ENCODE measurements at places on chromosomes 4 and X. TPM values are rescaled to one million over a fixed set of nuclear protein-coding genes. Genes with fewer than 3 reads are reported as not detected.

KCND1 gene
- 0.28 TPM for total RNA-seq

- ATAC-seq, result no peak
Observed at GRCh38 chr4:3354455-3354811, 61.6 kb downstream of the RGS12 start.

GRCh38 chr4:75821966-75822365 is 80.3 kb downstream of the PPEF2 start:
- ATAC-seq, result no peak

TMEM154 gene
- 120 TPM for total RNA-seq

GRCh38 chr4:103012551-103012950 is 7.0 kb downstream of the SLC9B1 start:
- no peak for ATAC-seq

- ATAC-seq, result no peak
Observed at GRCh38 chr4:21304540-21304887, 604.3 kb downstream of the PACRGL start.

- no peak for ATAC-seq
Observed at GRCh38 chr4:75549019-75549418, 6.8 kb upstream of the ODAPH start.

- ATAC-seq, result no peak
Observed at GRCh38 chr4:180757927-180758326, 1485.3 kb upstream of the TENM3 start.

OTC gene
- total RNA-seq, result not detected

IL13RA2 gene
- 0.16 TPM for total RNA-seq

NXF2B gene
- total RNA-seq, result not detected

SLC49A3 gene
- total RNA-seq, result 2.7 TPM

DNA sequence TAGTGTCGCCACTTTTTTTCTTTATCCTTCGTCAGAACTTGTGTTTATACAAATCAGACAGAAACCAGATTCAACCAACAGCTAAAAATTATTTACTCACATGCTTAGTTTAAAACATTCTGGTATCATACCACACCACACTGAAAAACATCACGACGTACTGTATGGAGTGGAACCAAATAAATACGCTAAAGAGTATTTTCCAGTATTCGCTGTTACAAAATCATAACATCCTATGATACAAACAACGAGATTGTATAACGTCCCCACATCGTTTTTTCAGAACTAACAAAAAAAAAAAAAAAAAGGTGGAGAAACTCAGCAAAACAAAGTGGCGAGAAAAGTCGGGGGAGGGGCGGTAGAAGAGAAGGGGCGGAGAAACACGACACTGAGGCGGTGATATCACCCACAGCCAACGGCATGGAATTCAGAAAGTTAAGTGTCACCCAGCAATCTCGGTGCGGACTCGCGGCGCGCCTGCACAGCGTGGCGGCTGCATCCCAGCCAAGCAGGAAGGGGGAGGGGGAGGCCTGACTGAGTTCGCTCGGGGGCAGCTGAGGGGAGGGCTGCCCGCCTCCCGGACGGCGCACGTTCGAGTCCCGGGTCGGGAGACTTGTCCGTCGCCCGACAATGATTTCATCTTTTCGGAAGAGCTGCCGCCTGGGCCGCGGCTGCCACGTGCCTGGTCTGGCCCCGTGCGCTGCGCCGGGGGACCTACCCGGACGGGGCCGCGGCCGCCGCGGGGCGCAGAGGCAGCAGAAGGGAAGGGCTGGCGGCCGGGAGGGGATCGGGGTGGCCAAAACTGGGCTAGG is 920 bp downstream of the SETD7 start:
- ATAC-seq, result peak; percentile 72

AFM gene
- total RNA-seq, result not detected

- no peak for ATAC-seq
Observed at GRCh38 chrX:30275498-30275897, 28.6 kb downstream of the MAGEB1 start.

GRCh38 chr4:112510291-112511092 is 5.5 kb downstream of the NEUROG2 start:
- ATAC-seq, result no peak

DNA sequence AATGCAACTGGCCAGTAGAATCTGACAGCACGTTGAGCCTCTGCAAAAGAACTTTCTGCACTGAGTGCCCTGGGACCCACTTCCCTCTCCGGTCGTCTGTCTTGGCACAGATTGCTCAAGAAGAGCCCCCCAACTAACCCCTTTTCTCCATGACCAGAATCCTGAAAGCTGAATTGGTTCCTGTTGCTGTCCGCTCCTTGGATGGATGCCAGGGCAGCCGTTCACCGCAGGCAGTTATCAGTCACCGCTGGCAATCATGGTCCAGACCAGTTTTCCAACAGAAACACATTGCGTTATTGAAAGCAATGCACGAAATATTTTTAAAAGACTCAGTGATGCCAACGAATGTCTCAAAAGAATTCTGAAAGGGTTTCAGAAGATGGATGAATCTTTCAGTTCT is 733.7 kb upstream of the FRG1 start:
- ATAC-seq, result no peak

DCAF8L2 gene
- not detected for total RNA-seq

EDNRA gene
- total RNA-seq, result 5.5 TPM

CCDC110 gene
- total RNA-seq, result 0.20 TPM

CTAG2 gene
- not detected for total RNA-seq

- ATAC-seq, result no peak
Observed at GRCh38 chr4:102535398-102536082, 34.4 kb downstream of the NFKB1 start.

DNA sequence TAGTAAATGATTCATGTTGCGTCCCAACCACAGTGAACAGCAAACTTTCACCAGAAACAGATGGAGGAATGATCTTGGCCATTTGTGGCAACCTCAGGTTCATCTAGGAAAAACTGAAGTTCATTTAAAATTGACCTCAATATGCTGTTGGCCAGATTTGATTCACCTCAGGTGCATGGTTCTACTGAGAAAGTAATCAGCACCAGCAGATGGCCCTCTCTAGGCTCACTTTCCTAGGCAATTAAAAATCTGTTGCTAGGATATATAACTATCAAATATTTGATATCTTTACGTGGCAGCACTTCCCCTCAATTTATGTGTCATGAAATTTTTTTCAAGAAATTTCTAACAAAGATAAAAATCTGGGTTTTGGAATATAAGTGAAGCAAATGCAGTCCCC is 344.7 kb downstream of the GALNTL6 start:
- ATAC-seq, result no peak

GRCh38 chrX:18389966-18390365 is 35.4 kb upstream of the CDKL5 start:
- ATAC-seq, result no peak

TBC1D1 gene
- 11.4 TPM for total RNA-seq

GRCh38 chrX:67523932-67524331 is 19.9 kb upstream of the AR start:
- no peak for ATAC-seq

OFD1 gene
- 22.4 TPM for total RNA-seq

DNA sequence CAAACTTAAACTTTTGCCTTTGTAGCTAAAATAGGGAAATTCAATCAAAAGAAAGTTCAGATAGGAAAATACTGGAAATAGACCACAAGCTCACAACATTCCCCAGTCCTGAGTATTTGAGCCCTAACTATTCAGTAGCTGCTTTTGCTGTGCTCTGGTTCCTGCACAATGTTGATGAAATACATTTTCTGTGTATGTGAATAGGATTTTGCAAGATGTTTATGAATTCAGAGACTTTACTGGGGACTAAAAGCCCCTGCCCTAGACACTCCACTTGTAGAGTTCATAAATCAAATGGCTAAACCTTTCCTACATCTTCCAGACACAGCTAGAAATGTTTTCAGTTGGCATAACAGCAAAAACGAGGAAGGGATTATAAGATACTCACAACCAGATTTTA is 105.9 kb downstream of the FBXO8 start:
- no peak for ATAC-seq

ERAS gene
- total RNA-seq, result not detected

DNA sequence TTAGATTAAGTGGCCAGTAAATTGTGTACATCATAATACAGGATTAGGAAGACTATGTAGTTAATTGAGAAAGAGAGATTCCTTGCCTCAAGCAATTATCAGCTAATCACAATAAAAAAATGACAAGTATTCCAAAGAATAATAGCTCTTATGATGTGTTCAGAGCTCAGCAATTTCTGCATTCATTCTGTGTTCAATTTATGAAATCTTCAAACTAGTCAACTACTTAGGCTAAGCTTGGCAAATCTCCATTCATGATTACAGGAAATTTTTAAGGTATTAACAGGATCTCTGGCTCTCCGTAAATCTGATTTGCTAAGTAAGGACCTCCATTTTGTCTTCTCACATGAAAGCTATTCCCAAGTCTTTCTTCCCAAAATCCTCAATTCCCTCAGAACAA is 256.9 kb upstream of the TEX13A start:
- ATAC-seq, result no peak

GRCh38 chr4:165628572-165628971 is 244.5 kb upstream of the TLL1 start:
- peak; percentile 57 for ATAC-seq

LINC00632 gene
- 3.1 TPM for total RNA-seq

DNA sequence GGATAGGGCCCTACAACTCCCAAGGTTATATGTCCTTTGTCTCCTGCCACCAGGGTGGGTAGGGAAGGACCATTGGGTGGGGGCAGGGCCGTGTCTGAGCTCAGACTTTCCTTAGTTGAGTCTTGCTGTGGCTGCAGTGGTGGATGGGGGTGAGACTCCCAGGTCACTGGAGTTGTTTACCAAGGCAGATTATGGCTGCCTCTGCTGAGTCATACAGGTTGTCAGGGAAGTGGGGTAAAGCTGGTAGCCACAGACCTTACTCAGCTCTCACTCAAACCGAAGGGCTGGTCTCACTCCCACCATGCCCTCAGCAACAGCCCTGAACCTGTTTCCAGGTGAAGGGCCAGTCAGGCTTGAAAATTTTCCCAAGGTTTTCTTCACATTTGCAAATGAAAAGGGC is 58.8 kb upstream of the FAAH2 start:
- no peak for ATAC-seq

GRCh38 chr4:14340321-14340720 is 662.0 kb upstream of the CPEB2 start:
- ATAC-seq, result no peak

- no peak for ATAC-seq
Observed at GRCh38 chr4:122117743-122118142, 34.4 kb upstream of the BLTP1 start.

DNA sequence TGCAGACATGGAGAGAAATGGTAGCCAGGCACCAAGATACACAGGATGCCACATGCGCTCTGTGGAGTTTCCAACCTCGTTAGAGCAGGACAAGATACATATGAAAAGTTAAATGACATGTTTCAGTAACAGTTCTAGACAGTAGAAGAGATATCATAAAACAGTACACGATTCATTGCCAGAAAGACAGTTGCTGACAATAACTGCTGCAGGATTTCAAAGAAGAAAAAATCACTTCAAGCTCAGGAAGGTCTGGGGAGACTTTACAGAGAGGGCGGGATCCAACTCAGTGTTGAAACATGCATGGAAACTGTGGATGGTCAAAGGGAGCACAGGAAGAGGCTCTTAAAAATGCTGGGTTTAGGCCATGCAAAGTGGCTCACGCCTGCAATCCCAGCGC is 31.0 kb downstream of the DCTD start:
- ATAC-seq, result no peak

GRCh38 chr4:60884587-60884986 is 315.5 kb upstream of the ADGRL3 start:
- ATAC-seq, result no peak

- ATAC-seq, result peak; percentile 53
Observed at GRCh38 chr4:972651-973424, 531 bp downstream of the DGKQ start.

NONO gene
- 192 TPM for total RNA-seq

TMLHE gene
- total RNA-seq, result 11.5 TPM
